ENCODE measurements at places on chromosomes 1 and 21. TPM values are rescaled to one million over a fixed set of nuclear protein-coding genes. Genes with fewer than 3 reads are reported as not detected.

Gene GBP7
- not detected for total RNA-seq

Gene VSIG8
- not detected for total RNA-seq

Gene SMPDL3B
- 0.60 TPM for total RNA-seq

Gene ADAMTS4
- 7.1 TPM for total RNA-seq

Gene C21orf91
- 8.9 TPM for total RNA-seq

Gene RPL11
- 1,276 TPM for total RNA-seq

Gene LORICRIN
- not detected for total RNA-seq

Gene RIPK4
- total RNA-seq, result under 0.01 TPM

Gene F5
- not detected for total RNA-seq

Gene SSBP3
- total RNA-seq, result 8.1 TPM

Gene GPR3
- under 0.01 TPM for total RNA-seq

Gene MYBPH
- not detected for total RNA-seq

Gene CAMK2N1
- total RNA-seq, result 0.87 TPM

Gene C1orf141
- not detected for total RNA-seq

Gene OR2T2
- not detected for total RNA-seq

Gene CD53
- total RNA-seq, result not detected

Gene TNFRSF1B
- 8.7 TPM for total RNA-seq

Gene KLHDC8A
- total RNA-seq, result not detected

Gene RPTN
- not detected for total RNA-seq

Gene FAM72A
- 3.7 TPM for total RNA-seq

Gene JAM2
- total RNA-seq, result 0.22 TPM

Gene SLC25A34
- total RNA-seq, result 0.22 TPM

Gene CELA3B
- total RNA-seq, result not detected

Gene OLFM3
- total RNA-seq, result not detected

Gene ELAPOR1
- total RNA-seq, result under 0.01 TPM

Gene CENPL
- total RNA-seq, result 8.7 TPM

Gene HSF2BP
- 0.44 TPM for total RNA-seq

Gene LRRN2
- 0.60 TPM for total RNA-seq

Gene CYP4Z1
- 0.20 TPM for total RNA-seq

Gene LRRC3
- total RNA-seq, result 0.99 TPM

Gene LIPI
- total RNA-seq, result not detected

Gene PLXNA2
- total RNA-seq, result 46.4 TPM

Gene DTL
- total RNA-seq, result 4.0 TPM

Gene PLPPR4
- not detected for total RNA-seq

Gene SH3BGR
- total RNA-seq, result 0.22 TPM

Gene ADGRL2
- 16.3 TPM for total RNA-seq

Gene OR2G6
- not detected for total RNA-seq

Gene SMIM1
- 0.87 TPM for total RNA-seq

Gene INSRR
- not detected for total RNA-seq

Gene NEK2
- total RNA-seq, result 2.4 TPM

Gene DISP3
- total RNA-seq, result under 0.01 TPM
